ENCODE measurements at places on chromosomes 16 and 17. TPM values are rescaled to one million over a fixed set of nuclear protein-coding genes. Genes with fewer than 3 reads are reported as not detected.
A peak's percentile ranks its signal among the peaks of the same experiment; 100 is the strongest.

DNA sequence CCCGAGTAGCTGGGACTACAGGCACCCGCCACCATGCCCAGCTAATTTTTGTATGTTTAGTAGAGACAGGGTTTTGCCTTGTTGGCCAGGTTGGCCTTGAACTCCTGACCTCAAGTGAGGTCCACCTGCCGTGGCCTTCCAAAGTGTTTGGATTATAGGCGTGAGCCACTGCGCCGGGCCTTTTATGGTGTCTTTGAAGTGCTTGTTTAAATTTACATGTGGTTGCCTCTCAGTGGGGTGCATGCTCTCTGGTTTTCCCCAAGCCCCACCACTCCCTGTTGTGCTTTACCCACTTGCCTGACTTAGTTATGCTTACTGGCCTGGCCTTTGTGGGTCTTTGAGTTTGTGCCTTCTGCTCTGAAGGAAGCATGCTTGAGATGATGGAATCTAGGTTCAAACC, 132.0 kb downstream of the PRKCB start:
- H3K27ac ChIP-seq, result no peak overlapping the region
- DNase-seq, result no peak
- H3K4me1 ChIP-seq, result no peaks in the 10 kb centered on the region

DNA sequence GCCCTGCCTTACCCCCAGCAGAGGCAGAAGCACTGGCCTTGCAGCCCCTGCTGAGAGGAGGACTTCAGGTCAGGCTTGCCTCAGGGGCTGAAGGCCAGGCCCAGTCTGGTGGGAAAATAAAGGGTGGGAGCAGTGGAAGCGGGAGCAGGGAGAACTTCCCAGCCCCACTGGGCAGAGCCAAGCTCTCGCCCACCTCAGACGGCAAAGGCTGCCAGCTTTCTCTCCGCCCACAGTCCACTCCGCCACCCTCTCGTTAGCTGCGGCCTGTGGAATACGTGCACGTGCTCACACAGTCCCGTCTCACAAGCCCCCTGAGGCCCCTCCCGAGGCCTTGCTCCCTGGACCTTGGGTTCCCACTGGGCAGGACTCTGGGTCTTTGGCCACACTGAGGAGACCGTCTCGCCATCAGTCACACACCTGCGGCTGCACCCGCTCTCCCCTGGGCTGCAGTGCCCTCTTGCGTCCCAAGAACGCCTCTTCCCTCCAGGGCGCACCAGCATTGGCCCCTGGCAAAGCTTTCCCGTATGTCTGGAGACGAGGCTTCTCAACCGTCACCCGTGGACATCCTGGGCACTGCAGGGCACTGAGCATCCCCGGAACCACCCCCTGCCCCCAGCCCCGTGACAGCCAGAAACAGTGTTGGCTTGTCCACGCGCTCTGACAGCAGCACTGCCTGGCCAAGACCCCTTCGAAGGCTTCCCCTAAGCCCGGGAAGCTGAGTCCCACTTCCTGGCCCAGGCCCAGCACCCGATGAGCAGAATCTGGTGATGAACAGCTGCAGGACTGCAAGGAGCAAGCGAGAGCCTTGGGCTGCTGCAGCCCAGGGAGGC, 8.3 kb downstream of the MRPL28 start:
- H3K27ac ChIP-seq, result no peak overlapping the region
- peaks cover 8% of the 10 kb centered on the region for H3K36me3 ChIP-seq
- H3K4me1 ChIP-seq, result peaks cover 2% of the 10 kb centered on the region
- DNase-seq, result peak; percentile 63

DNA sequence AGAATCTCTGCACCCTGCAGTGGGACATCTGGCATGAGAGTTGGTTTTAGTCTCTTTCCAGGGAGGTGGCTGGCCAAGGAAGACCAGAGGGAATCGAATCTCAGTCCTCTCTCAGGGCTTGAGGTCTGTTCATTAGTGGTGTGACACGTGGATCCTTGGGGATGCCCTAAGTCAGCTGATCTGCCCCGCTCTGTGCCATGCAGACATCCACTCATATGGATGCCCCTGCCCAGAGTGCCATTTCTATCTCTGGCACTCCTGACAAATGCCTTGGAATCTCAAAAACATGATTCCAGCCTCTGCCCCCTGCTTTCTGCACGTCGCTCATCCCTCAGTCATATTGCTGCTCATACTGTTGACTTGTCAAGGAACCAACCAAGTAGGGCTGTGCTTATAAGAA, 38.8 kb downstream of the WSCD1 start:
- H3K27me3 ChIP-seq, result no peaks in the 10 kb centered on the region
- H3K27ac ChIP-seq, result no peak overlapping the region
- DNase-seq, result no peak

- no peak overlapping the region for H3K4me3 ChIP-seq
- no peaks in the 10 kb centered on the region for H3K27me3 ChIP-seq
- H3K36me3 ChIP-seq, result no peaks in the 10 kb centered on the region
- no peak overlapping the region for H3K27ac ChIP-seq
- no peak for DNase-seq
- peaks cover 32% of the 10 kb centered on the region for H3K4me1 ChIP-seq
Measured at GRCh38 chr16:74561626-74562025, 45.3 kb downstream of the GLG1 start.

- H3K36me3 ChIP-seq, result no peaks in the 10 kb centered on the region
- no peak for DNase-seq
- no peaks in the 10 kb centered on the region for H3K4me1 ChIP-seq
- no peak overlapping the region for H3K4me3 ChIP-seq
- no peak overlapping the region for H3K27ac ChIP-seq
Measured at GRCh38 chr17:50675627-50676026, 32.1 kb downstream of the ANKRD40 start.

GRCh38 chr16:54268340-54268739, 18.2 kb downstream of the IRX3 start:
- H3K27ac ChIP-seq, result peak overlapping the region; percentile 57
- H3K27me3 ChIP-seq, result no peaks in the 10 kb centered on the region
- no peaks in the 10 kb centered on the region for H3K36me3 ChIP-seq
- peaks cover 41% of the 10 kb centered on the region for H3K4me1 ChIP-seq

DNA sequence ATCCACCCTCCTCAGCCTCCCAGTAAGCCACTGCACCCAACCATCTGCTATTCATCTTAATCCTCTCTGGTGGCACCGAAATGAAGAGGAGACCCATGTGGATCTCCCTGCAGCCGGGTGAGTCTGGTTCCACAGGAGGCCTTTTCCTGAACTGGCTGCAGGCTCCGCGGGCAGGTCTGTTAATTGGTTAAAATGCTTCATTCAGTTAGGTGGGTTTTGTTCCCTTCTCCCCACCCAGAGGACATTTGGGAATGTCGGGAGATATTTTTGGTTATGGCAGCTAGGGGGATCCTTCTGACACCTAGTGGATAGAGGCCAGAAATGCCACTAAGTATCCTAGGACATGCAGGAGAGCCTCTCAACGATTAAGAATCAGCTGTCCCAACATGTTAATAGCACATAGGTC, 16.7 kb downstream of the C16orf54 start:
- no peaks in the 10 kb centered on the region for H3K4me1 ChIP-seq
- H3K4me3 ChIP-seq, result no peak overlapping the region
- H3K27ac ChIP-seq, result no peak overlapping the region

Gene EPN3
- total RNA-seq, result 19.9 TPM

Gene OGFOD3
- 28.0 TPM for total RNA-seq

Gene MTMR4
- 24.0 TPM for total RNA-seq

Gene KRTAP4-4
- total RNA-seq, result not detected

Gene LRRC75A
- 0.96 TPM for total RNA-seq

All from left ventricle myocardium inferior (tissue), 1 donor.